K562 (cell line): ENCODE measurements at places on chromosomes 6 and 20. TPM values are rescaled to one million over a fixed set of nuclear protein-coding genes. Genes with fewer than 3 reads are reported as not detected.

DNA sequence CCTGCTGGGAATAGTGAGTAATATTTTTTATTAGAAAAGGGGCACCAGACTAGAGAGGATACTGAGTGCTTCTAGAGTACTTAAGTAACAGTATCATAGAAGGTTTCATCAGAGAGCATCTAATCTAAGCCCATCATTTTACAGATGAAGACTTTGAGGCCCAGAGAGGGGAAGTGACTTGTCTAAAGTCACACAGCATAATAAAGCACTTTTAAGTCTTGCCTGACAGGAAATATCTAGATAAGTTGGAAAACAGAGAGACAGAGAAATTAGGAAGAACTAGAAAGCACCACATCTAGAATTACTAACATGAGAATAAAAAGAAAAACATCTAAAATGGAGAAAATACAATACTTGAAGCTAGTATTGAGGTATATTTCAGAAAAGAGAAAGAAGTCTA, 6.0 kb downstream of the HLA-DMA start:
- DNase-seq = no peak

GRCh38 chr20:62637110-62637509, 5.2 kb upstream of the SLCO4A1 start:
- DNase-seq = no peak

- no peak for DNase-seq
Observed at GRCh38 chr6:39769012-39769411, 23.2 kb upstream of the DAAM2 start.

GRCh38 chr6:164929408-164929977, 379.9 kb downstream of the C6orf118 start:
- DNase-seq = no peak

- DNase-seq = peak; percentile 75
Observed at GRCh38 chr6:37239950-37240713, 17.4 kb upstream of the TBC1D22B start.

- no peak for DNase-seq
Observed at GRCh38 chr20:47352332-47353238, 3.9 kb downstream of the ZMYND8 start.

Gene ANKRD6
- 0.13 TPM in 1 of 2 replicates, not detected in the other for total RNA-seq

Gene IMPG1
- not detected in 2 replicates for total RNA-seq
